ENCODE measurements at places on chromosomes 11 and 22. TPM values are rescaled to one million over a fixed set of nuclear protein-coding genes. Genes with fewer than 3 reads are reported as not detected.

SGSM1 gene
- total RNA-seq = 0.73 TPM

RIC8A gene
- total RNA-seq = 123 TPM

PGR gene
- total RNA-seq = not detected

CALCB gene
- 0.28 TPM for total RNA-seq

NEFH gene
- 0.05 TPM for total RNA-seq

RBM14 gene
- total RNA-seq = 81.7 TPM

APOBEC3B gene
- total RNA-seq = 28.4 TPM
